ENCODE measurements at places on chromosomes 5 and 9. TPM values are rescaled to one million over a fixed set of nuclear protein-coding genes. Genes with fewer than 3 reads are reported as not detected.

GRCh38 chr5:162434281-162434680, 366.7 kb downstream of the GABRG2 start:
- no peaks in the 10 kb centered on the region for H3K27me3 ChIP-seq
- no peak for DNase-seq
- H3K4me1 ChIP-seq: no peaks in the 10 kb centered on the region
- no peak overlapping the region for H3K27ac ChIP-seq
- H3K36me3 ChIP-seq: no peaks in the 10 kb centered on the region

- no peaks in the 10 kb centered on the region for H3K36me3 ChIP-seq
- H3K4me3 ChIP-seq: no peak overlapping the region
- H3K27me3 ChIP-seq: no peaks in the 10 kb centered on the region
- H3K4me1 ChIP-seq: no peaks in the 10 kb centered on the region
- no peak overlapping the region for H3K27ac ChIP-seq
- no peak for DNase-seq
These were observed 470.7 kb upstream of the GRIN3A start for GRCh38 chr9:102209176-102209575.

- peaks cover 2% of the 10 kb centered on the region for H3K27me3 ChIP-seq
- no peak for DNase-seq
- no peaks in the 10 kb centered on the region for H3K4me1 ChIP-seq
- no peaks in the 10 kb centered on the region for H3K36me3 ChIP-seq
- no peak overlapping the region for H3K27ac ChIP-seq
These were observed 596 bp downstream of the TEK start for GRCh38 chr9:27109621-27110020.

DNA sequence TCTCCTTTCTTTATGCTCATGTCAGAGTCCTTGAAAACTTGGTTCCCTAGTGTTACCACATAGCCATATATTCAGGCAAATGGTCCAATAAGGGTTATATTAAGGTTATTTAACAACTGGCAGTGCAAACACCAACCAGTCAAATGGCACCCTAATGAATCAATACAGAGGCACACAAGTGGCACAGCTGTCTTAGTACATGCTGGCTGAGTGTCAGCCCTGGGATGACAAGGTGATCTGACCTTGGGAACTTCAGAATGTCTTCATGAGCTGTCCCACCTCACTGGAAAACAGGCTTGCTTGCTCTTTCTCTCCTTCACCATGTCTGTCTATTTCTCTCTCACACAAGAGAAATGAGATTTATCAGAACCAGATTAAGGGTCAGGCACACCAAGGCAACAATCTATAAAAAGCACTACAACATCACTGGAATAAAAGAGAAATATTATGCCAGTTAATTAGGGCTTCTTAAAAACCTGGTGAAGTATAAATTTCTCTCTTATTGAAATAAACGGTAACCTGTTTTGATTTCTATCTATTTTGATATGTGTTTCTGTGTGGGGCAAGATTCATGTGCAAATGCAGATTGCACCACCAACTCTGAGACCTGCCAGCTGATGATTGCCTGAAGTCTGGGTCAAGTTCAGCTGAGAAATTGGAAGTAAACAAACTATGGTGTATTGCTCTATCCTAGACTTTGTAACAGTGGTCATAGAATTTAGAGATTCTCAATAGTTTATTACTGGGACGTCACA, 140.7 kb downstream of the SREK1 start:
- H3K36me3 ChIP-seq: no peaks in the 10 kb centered on the region
- H3K27me3 ChIP-seq: peaks cover 4% of the 10 kb centered on the region
- no peak for DNase-seq
- no peaks in the 10 kb centered on the region for H3K4me1 ChIP-seq
- no peak overlapping the region for H3K4me3 ChIP-seq

LCN1 gene
- polyA plus RNA-seq: not detected

DEPDC1B gene
- 0.67 TPM for polyA plus RNA-seq

MARVELD2 gene
- not detected for polyA plus RNA-seq
